Stimulated activated CD4-positive, alpha-beta T cell treated with anti-CD3 and anti-CD28 coated beads, Interleukin-15, amount 100 ng/mL, for 1 hour (primary cell): ENCODE measurements at places on chromosomes 11 and 22.

DNA sequence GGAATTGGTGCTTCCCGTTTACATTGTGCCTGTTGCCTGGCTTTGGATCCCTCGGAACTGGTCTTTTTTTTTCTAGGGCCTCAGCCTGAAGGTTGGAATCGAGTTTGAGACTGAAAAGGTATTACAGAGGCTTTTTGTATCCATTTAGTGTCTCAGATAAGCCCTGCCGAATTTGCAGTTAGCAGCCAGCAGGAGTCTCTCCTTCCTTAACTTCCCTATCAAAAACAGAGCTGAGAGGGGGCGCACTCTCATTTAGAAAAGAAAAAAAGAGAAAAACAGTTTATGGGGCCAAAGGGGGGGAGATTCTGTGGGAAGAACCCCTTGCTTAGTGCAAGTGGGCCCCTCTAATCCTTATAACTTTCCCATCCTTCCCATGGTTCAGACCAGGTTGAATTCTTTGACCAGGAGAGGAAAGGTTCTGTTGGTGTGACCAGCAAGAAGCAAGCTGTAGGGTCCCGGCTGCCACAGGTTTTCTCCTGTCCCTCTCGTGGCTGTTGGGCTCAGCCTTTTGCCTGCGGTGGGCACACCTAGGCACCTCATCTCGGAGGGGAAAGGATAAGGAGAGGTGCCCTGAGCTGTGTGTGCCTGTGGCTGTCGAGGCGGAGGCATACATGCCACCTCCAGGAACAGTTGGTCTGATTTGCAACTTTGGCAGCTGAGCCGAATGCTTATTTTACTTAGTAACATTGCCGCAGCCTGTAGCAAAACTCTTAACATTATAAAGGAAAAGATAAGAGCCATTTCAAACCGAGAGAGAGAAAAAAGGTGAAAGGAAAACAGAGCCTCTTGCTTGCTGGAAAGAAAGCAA, 565.0 kb upstream of the CNTN5 start:
- no peak for DNase-seq

DNA sequence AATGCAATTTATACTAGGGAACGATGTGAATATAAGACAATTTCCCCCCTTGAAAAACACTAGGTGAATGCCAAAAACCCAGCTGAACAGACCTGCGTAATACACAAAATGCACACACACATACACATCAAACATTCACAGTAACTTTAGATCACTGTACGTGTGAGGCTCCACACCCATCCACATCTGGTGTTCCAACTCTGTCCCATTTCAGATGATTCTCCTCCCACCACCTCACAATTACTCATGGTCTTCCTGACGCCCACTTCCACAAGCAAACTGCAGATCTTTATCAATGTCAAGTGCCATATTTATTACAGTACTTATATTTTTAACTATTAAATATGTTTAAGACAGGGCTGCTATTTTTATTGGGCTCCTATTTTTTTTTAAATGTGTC, 57.8 kb upstream of the TENM4 start:
- no peak for DNase-seq

DNA sequence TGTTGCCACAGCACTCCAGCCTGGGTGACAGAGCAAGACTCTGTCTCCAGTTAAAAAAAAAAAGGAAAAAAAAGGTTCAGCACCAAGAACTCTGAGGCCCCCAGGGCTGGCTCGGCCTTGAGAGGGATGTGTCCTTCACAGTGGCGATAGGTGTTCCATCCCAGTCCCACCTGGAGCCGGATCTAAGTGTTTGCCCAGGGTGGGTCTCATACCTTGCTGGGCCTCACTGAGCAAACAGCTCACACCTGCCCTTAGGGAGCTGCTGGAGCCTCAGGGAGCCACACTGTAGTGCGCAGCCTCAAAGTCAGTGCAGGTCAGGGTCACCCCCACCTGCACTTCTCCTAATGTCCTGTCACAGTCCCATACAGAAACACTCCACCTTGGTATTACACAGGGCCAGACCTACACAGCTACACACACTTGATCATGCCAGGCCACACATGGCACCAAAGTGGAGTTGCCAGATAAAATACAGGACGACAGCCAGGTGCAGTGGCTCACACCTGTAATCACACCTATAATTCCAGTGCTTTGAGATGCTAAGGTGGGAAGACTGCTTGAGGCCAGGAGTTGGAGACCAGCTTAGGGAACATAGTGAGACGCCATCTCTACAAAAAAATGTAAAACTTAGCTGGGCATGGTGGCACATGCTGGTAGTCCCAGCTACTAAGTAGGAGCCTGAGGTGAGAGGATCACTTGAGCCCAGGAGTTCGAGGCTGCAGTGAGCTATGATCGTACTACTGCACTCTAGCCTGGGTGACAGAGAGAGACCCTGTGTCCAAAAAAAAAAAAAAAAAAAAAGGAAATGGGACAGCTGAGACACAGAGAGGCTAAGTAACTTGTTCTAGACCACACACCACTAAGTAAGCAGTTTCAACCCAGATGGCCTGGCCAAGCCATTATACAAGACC, 7.3 kb downstream of the STARD10 start:
- no peak for DNase-seq

DNA sequence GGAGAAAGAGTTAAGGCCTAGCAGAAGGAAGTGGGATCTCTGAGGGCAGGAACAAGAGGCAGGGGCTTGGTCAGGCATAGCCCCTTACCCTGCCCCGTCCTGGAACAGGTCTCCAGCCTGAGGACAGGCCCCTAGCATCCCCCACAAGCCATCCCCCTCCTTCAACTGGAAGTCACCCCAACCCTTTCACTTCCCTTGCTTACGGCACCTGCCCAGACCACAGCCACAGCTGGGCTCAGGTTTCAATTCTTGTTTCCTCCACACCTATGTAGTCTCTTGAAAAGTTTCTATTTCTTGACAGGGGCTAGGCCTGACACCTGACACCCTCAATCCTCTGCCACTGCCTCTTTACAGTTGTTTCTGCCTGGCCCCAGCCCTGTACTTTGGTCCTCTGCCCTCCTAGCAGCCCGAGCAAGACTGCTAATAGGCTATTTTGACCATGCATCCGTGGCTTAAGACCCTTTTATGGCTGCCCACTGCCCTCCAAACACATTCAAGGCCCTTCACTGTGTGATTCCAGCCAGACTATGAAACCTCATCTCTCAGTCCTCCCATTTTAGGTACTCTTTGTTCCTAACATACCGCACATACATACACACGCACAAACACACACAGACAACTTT, 10.9 kb upstream of the FCHSD2 start:
- DNase-seq: no peak

GRCh38 chr11:86140334-86140990, 71.6 kb upstream of the PICALM start:
- DNase-seq: no peak

DNA sequence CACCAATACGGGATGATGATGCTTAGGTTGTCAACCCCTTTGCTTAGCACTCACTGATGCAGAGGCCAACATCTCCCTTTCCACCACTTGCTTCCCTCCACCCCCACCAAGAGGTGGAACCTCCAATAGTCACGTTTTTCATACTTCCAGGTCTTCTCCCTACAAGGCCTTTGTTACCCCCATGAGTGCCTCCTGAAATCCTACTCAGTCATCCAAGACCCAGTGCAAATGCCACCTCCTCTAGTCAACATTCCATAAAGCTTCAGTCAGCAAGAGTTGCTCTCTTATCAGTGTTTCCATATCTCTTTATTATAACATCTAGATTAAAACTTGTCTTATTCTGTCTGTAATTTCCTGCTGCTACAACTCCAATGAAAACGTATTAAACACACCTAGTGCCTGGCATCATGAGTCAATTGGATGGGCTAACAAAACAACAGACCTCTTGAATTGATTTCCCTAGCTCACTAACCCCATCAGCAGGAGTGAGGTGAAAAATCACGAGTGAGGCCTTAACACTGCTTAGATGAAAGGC, 370.7 kb upstream of the CCDC90B start:
- DNase-seq: no peak

GRCh38 chr11:113015098-113015455, 53.9 kb downstream of the NCAM1 start:
- no peak for DNase-seq

DNA sequence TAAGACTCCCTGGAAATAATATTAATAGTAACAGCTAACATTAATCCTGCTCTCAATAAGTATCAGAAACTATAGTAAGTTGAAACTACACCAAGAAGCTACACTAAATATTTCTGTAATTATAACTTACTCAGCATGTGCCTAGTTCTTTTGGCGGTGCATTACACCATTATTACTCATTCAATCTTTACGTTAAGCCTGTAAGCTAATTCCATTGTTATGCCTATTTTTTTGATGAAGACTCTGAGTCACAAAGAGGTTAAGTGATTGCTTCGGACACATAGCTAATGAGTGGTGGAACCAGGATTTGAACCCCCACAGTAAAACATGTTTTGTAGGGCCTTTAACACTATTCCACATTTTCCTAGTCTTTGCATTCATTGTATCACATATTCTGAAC, 111.6 kb downstream of the RASSF10 start:
- DNase-seq: no peak

DNA sequence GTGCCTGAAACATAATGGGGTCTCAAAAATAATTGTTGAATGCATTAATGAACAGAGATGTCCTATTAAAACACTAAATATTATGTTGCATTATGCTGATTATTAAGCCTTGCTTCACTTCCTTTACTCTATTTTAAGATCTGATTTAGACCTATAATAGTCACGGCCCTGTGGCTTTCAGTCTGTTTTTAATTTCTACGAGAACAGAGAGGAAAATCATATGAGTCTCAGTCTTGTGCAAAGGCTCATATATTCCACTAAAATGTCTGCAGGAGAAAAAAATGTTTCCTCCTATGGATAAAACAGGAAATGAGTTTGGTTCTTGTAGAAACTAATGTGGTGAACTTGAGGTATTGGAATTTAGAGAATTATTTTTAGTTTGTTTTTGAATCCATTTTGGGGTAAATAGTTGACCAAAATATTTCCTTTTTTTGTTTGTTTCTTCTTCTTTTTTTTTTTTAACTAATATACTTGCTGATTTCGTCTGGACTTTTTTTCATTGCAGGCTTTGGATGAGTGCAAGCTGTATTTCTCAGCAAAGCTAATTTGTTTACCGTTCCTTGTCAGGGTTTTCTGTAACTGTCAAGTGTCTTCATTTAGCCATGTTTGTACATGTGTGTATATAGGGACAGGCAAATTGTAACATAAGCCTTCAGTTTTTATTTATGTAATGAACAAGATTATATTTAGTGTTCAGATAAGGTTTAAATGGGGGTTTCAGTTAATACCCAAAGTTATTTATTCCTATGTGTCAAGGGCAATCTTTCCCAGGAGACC, 139.1 kb upstream of the DDI1 start:
- no peak for DNase-seq

DNA sequence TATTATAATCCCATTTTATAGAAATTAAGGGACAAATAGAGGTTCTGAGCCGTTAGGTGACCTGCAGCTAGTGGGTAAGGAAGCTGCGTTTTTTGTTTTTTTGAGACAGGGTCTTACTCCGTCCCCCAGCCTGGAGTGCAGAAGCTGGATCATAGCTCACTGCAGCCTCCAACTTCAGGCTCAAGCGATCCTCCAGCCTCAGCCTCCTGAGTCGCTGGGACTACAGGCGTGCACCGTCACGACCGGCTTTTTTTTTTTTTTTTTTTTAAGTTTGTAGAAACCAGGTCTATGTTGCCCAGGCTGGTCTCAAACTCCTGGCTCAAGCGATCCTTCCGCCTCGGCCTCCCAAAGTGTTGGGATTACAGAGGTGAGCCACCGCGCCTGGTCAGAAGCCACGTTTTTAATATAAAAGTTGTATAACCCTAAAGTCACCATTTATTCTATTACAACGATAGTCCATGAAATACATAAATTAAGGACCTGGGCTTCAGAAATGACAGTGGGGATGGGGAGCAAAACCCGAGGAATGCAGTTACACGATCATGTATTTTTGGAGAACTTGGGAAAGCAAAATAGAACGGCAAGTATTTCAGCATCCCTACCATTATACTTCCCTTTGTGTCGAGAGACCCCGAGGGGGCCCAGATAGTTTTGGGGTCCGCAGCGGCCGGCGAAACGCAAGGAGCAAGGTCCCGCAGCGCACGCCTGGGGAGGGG, 638 bp downstream of the SAAL1 start:
- no peak for DNase-seq

- DNase-seq: no peak
Measured at GRCh38 chr11:110176366-110177085, 83.3 kb downstream of the ZC3H12C start.
